ENCODE measurements at places on chromosomes 5 and 9.

GRCh38 chr9:134909511-134910481, 7.9 kb downstream of the FCN1 start:
- DNase-seq = no peak

DNA sequence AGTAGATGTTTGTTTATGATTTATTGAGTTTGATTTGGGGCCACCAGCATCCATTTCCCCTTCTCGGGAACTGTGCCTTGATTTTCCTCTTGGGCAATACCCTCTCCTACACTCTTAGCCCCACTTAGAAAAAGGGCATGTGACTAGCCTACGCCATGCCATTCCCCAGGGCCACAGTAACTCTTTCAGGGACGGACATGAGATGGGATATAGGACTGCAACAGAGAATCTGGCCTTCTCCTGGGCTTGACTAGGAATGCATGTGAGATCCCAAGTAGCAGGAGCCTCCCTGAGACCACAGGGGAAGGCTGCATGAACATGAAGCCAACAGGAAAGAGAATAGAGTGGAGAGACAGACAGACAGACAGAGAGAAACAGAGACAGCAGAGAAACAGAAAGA, 30.7 kb upstream of the SPARC start:
- DNase-seq = no peak

- no peak for DNase-seq
These were observed 102.4 kb upstream of the NR3C1 start for GRCh38 chr5:143505934-143506333.

GRCh38 chr9:37897665-37898064, 6.3 kb downstream of the SLC25A51 start:
- DNase-seq = no peak

GRCh38 chr9:133604856-133605255, 4.3 kb downstream of the FAM163B start:
- DNase-seq = no peak

- DNase-seq = no peak
These were observed 53.8 kb downstream of the NFIB start for GRCh38 chr9:14260101-14260500.

- DNase-seq = no peak
These were observed 60.4 kb upstream of the SPRY4 start for GRCh38 chr5:142385194-142385593.

DNA sequence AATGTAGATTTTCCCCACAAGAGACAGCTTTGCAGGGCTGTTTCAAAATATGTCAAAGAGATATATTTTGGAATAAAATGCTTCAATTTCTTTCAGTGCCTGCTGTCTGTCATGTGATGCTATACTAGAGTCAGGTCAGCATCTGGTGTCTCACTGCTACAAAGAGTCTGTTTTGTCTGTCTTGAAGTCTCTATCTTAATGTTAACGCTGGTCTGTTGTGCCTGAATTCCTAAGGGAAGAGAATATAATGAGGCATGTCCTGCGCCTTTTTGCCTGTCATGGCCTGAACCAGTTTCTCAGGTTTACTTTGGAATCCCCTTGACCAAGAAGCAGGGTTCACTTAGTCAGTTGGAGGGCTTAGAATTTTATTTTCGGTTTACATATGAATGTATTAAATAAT, 176.4 kb downstream of the PDZD2 start:
- DNase-seq = no peak

DNA sequence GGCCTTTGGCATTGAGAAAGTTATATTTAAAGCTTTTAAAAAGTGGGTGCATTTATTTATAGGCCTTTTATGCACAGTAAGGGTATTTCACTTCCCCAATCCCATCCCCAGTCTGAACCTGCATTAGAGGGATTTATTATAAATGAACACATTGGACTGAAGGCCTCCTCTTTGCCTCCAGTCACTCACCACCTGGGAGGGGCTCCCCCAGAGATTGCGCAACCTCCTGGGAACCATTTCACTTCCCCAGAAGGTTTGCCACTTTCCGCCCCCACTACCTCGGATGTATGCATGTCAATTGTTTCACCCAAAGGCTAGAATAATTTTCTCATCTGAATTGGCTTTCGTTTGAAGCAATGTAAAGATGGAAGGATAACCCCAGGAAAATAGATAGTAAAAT, 29.8 kb upstream of the VCAN start:
- DNase-seq = no peak

- DNase-seq = no peak
These were observed 191.8 kb downstream of the PRR16 start for GRCh38 chr5:120655828-120656435.

- no peak for DNase-seq
These were observed 182.1 kb downstream of the SNCAIP start for GRCh38 chr5:122494109-122494508.

DNA sequence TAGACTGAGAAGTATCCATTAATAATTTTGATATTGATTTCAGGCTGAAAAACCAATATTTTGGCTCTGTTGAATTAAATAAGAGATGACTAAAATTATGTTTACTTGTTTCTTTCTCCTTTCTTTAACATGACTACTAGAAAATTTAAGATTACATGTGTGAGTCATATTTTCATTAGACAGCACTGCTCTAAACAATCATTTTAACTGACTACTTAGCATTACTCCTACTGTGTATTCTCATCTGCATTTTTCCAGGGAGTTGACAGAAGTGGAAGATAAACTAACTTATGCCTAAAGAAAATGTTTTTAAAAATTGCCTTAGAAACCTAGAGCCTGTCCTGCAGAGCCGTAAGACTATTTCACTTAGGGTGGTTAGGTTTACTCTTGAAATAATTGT, 29.1 kb downstream of the TNC start:
- no peak for DNase-seq

GRCh38 chr9:81032030-81032572, 657.2 kb downstream of the TLE1 start:
- no peak for DNase-seq

DNA sequence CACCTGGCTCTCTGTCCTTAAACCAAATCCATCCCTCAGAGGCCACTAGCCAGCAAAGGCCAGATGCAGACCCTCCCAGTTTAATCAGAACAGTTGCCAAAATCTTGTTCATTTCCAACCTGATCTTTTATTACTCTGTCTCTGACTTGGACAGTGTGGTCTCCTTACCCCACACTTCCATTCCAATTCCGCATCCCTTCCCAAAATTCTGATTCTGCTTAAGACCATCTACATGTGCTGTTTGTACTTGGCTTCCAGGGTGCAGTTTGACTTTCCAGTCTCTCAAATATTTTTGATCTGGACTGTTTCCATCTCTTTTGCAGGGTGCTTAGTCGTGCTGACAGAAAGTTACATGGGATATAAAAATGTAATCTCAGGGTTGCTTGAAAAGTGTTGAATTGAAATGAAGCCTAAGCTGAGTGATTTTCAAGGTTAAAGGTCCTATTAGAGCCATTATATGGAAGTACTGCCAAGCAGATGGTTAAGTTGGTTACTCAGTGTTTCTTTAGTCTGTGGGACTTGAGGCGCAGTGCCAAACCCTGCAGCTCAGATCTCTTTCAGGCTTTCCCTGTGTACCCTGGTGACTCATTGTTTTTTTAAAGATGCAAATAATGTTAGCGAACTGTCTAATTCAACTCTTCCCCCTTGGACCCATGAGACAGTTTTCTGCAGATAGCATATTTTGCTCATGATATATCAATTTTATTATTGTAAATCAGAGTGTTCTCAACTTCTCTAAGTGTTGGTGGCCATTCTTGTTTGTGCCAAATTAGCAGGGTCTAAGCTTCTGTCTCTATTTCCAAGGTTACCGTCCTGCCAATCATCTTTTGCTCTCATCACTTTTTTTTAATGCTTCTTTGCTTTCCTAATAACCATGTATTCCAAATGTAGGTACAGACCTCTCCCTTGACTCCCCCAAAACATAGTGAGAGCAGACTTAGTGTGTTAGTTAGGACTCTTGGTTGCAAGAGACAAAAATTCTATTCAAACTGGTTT, 18.2 kb upstream of the DCP2 start:
- DNase-seq = no peak

DNA sequence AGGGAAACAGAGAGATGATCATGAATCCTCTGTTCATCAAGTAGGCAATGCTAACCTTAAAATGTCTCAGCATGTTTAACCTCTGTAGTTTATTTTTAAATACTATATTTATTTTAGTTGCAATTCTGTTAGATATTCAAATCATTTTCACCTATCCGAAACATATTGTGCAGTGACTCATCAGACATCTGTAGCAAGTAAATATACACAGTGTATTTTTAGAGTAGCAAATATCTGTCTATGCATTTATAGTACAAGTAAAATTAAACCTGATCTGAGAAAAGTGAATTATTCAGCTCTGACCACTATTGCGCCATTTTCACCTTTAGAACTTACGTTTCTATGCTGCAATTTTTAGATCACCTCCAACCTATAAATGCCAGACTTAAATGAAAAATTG, 24.3 kb upstream of the TUSC1 start:
- DNase-seq = no peak

- no peak for DNase-seq
These were observed 155.9 kb downstream of the SGCD start for GRCh38 chr5:156482818-156483217.

DNA sequence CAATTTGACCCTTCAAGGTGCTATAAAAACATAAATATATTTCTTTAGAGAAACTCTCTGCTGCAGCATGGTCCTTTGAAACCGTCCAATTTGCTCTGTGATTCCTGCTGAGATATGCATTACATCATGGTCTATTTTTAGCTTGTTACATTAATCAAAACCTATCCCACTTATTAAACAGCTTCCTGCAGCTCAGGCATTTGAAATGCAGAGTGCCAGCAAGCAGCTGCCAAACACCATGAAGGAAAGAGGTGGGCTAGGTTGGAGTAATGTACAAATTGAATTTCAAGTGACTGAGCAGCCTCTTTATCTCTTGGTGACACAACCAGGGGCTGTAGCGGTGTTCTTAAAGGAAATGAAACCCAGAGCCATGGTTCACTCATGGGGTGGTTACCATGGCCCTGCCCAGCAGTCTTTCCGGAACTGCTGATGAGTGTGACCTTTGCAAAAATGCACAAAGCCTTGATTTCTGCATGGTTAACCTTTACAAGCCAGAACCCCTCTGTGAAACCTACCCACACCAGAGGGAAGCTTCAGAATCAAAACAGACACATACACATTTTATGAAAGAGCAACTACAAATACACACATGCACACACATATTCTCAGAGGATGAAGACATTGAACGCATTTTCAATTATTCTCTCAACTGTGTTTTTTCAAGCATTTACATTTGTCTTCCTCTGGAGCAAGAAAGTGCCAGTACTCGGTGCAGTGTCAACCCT, 155.8 kb upstream of the ZNF608 start:
- peak; percentile 30 for DNase-seq

DNA sequence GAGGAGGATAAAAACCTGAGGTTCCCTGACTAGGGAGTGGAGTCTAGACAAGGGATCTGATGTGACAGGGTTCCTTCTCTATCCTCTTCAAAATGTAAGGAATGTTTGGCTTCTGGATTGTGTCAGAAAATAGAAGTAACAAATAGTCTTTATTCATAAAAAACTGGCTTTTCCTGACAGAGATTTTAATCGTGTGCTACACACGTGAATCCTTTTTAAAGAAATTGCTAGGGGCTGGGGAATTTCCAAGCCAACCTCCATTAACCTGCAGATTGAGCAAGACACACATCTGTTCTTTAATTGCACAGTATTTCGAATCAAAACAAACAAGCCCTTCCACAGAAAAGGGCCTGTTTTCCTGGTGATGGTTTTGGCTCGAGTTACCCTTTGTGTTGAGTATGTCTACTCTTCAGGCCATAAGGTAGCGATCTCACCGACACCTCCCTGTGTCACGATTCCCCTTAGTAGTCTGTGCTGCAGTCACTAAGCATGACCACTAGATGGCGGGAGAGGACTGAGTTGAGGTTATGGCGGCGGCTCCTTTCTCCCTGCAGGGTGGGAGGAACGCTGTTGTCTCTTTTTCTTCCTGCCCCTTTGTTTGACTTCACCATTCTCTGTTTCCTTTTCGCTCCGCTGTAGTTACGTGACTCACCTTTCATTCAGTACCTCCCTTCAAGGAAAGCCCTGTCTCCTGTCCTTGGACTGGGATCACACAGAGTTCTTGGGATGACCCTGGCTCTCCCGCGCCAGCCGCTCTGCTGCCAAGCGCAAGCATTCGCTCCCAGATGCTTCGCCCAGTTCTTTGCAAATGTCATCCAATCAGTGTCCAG, 137.1 kb upstream of the SLC24A2 start:
- DNase-seq = peak; percentile 60

GRCh38 chr9:69572611-69573010, 99.6 kb downstream of the APBA1 start:
- no peak for DNase-seq

DNA sequence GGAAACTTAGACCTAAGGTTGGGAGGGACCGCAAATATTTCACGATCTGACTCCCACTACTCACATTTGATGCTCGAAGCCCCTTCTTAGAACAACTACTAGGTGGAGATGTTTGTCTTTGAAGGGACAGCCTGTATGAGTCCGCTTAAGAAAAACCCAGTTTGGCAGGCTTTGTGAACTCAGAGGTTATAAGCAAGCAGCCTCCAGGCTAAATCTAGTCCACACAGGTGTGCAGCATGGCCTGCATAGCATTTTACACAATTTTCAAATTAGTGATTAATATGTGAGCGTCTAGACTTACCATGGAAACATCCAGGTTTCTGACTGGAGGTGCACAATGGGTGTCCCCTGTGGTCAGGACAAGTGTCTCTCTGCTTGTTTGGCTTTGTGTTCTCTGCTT, 127.1 kb downstream of the KIF4B start:
- no peak for DNase-seq

DNA sequence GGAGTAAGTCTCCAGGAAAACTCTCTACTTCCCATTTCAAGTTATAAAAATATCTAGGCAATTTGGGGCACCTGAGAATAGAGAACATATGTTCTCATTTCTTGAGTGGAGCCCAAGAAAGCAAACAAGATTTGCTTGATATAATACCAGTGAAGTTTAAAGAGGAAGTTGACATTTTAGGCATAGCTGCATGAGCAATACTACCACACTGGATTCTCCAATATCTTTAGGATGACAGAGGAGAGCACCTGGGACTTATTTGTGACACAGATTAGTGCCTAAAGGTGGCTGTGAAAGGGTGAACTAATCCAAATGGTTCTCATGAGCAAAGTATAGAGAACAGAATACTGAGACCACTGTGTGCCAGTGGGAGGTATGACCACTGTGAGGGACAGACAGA, 423.5 kb upstream of the RIOK2 start:
- no peak for DNase-seq

DNA sequence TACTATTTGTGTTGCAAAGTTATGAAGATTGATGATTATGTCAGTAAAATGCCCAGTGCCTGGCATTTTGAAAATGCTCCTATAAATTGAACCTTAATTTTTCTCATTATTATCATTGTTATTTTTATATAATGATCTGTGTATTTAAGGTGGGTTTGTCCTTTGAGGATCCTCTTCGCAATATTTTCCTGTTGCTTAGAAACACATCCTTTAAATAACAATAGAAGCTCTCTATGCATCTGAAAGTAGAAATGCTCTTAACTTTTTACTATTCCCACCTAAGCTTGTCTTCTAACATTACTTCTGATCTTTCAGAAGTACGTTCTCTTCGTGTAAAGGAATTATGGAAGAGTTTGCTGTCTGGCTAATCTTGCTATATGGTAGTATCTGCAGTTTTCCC, 214.7 kb upstream of the TLX3 start:
- no peak for DNase-seq

All from T-helper 2 cell (primary cell).